ENCODE measurements at places on chromosomes 6 and 20. TPM values are rescaled to one million over a fixed set of nuclear protein-coding genes. Genes with fewer than 3 reads are reported as not detected.

Gene ERVFRD-1
- not detected for total RNA-seq

Gene ADA
- 4.4 TPM for total RNA-seq

Gene F13A1
- not detected for total RNA-seq

Gene TFAP2D
- total RNA-seq = not detected

Gene BPI
- 0.29 TPM for total RNA-seq

Gene MYLK4
- 0.29 TPM for total RNA-seq

Gene PTCRA
- not detected for total RNA-seq

Measured in RPMI7951 (cell line).